Hematopoietic multipotent progenitor cell (in vitro differentiated cells): ENCODE measurements at places on chromosomes 2 and 18.

- no peak for DNase-seq
Measured at GRCh38 chr2:12769492-12770105, 52.9 kb downstream of the TRIB2 start.

GRCh38 chr2:168312036-168312822, 64.8 kb upstream of the STK39 start:
- DNase-seq = no peak

GRCh38 chr18:80009661-80010550, 21.5 kb upstream of the TXNL4A start:
- no peak for DNase-seq

GRCh38 chr2:105853354-105854088, 108.8 kb downstream of the NCK2 start:
- no peak for DNase-seq

- peak; percentile 24 for DNase-seq
Measured at GRCh38 chr2:202376460-202377206, 506 bp downstream of the BMPR2 start.

DNA sequence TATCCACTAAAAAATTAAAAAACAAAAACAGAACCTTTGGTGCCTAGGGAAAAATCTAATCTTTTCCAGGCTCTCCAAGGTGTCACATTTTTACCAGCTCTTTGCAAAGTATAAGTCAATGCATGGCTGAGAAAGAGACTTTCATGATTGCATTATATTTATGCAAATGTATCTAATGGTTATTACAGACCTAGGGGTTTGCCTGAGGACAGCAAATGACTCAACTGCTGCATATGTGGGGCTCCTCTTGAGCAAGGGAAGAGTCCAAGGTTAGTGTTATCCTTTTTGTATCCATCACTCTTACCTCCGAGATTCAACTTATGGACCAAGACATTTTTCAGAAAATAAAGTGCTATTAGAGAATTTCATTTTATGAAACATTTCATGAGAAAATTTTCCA, 33.9 kb upstream of the RMP24 start:
- DNase-seq = no peak

- DNase-seq = peak; percentile 100
Measured at GRCh38 chr2:27489498-27490397, at the start of gene IFT172. IFT172 (minus strand) TSS chr2:27489743; CDS start chr2:27489653, 90 bp downstream.

- no peak for DNase-seq
Measured at GRCh38 chr2:32683520-32684086, 55.8 kb downstream of the TTC27 start.

- no peak for DNase-seq
Measured at GRCh38 chr2:228446734-228447133, 265.2 kb upstream of the SPHKAP start.

DNA sequence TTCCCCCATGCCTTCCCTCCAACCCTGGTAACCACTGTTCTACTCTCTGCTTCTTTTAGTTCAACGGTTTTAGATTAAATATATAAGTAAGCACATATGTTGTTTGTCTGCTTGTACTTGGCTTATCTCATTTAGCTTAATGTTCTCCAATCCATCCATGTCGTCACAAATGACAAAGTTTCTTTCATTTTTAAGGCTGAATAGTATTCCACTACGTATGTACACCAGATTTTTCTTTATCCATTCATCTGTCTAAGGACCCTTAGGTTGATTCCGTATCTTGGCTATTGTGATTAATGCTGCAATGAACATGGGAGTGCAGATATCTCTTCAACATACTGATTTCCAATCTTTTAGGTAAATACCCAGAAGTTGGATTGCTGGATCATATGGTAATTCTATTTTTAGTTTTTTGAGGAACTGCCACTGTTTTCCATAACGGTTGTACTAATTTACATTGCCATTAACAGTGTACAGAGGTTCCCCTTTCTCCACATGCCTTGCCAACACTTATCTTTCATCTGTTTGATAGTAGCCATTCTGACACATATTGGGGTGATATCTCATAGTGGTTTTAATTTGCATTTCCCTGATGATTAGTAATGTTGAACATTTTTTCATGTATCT, 8.1 kb downstream of the ASB3 start:
- peak; percentile 24 for DNase-seq

DNA sequence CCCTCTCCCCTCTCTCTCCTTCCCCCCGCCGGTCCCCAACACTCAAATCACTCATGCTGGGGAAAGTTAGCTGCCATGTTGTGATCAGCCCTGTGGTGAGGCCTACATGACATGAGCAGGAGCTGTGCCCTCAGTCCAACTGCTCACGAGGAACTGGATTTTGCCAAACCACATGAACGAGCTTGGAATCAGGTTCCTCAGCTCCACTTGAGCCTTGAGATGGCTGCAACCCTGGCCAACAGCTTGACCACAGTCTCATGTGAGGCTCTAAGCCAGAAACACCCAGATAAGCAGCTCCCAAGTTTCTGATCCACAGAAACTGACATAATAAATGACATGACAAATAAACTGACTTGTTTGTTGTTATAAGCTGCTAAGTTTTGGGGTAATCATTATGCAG, 38.4 kb downstream of the ARL4C start:
- DNase-seq = no peak
